ENCODE measurements at places on chromosomes 12 and 14.

DNA sequence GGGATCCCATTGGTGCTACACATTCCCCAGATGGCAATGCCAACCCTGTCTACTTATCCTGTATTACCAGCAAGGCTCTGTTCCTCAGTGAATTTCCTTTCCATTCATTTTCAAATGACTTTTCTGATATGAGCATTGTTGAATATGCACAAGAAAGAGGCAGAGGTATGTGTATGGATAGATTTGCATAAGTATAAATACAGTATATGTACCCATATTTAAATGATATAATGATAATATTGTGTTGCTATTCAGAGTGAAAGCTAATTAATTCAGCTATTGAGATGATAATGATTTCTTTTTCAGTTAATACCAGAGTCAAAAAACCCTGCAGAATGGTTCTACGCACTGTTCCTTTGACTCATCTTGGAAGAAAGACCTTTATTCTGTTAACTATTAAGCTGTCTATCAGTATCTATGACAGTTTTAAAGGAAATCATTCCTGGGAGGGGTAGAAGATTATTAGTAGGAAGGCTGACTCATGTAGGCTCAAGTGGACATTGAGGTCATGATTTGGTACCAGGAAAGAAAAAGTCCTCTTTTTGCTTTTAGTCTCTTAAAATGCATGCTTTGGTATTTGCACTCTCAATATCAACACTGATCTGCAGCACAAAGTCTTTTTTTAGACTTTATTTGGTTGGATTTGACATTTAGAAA is 44.9 kb upstream of the GAS2L3 start:
- no peak for DNase-seq

- DNase-seq: no peak
Measured at GRCh38 chr14:54579621-54580020, 12.7 kb downstream of the SAMD4A start.

DNA sequence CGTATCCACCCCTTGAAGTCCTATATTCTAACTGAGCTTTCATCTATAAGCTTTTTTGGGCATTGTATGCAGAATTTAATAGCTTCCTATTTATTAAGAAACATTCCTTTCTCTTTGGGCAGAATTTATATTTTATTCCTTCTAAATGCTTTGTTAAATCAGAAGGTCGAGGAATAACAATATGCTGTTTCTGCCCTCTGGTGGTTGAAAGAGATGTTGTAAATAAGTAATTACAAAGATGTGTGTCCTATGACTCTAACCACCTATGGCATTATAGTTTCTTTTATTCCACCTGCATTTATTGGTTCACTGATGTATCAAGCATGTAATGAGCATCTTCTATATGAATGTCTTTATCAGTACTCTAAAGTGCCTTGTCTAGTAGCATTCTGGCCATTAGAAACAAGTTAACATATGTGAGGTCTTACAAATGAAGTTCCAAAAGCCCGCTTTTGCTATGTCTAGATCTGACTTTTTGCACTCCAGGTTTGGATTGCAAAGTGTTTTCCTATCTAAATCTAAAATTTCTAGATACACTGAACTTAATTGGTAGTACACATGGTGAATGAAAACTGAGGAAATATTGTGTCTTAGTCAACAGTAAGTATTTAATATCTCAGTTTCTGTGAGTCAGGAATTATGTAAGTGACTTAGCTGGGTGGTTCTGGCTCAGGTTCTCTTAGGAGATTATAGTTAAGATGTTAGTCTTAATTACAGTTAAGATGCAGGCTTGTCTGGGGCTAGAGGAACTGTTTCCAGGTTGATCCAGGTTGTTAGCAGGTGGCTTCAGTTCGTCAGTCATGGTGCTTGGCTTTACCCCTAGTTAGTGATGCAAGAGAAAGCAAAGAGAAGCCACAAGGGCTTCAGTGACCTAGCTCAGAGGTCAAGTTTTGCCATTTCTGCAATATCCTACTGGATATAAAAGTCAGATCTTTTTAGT is 57.5 kb downstream of the PLEKHA5 start:
- no peak for DNase-seq

GRCh38 chr12:100789146-100789545 is 5.4 kb upstream of the ANO4 start:
- DNase-seq: no peak

DNA sequence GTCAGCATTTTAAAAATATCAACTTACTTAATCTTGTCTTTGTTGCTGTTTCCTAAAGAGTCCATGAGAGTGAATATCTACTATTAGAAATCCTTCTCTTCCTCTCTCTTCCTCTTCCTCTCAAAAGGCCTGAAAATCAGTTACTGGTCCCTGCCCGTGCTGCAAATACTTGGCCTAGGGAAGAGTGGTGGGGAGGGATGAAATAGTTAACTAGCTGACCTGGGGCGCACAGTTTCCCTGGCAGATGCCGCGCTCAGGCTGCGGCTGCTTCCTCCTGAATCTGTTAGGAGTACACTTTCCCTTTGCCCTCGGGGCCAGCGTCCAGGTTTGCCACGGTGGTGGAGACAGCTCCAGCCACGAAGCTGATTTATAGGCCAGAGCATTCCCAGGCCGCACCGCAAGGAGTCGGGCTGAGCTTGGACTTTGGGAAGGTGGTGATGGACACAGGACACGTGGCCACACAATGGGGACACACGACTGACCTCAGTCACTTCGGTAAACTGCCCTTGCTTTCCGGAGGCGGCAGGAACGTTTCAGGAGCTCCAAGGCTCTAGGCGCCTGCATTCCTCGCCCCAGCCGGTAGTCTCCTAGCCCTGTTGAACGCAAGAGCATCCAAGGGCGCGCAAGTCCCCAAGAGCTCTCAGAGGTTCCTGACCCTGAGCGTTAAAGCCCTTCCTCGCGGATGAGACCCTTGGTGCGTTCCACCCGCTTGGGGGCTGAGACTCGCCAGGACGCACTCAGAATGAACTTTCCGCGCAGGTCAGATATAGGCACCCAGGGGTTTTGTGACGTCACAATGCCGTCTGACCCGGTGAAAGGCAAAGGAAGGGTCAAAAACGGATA is 7.1 kb upstream of the ASCL1 start:
- no peak for DNase-seq

DNA sequence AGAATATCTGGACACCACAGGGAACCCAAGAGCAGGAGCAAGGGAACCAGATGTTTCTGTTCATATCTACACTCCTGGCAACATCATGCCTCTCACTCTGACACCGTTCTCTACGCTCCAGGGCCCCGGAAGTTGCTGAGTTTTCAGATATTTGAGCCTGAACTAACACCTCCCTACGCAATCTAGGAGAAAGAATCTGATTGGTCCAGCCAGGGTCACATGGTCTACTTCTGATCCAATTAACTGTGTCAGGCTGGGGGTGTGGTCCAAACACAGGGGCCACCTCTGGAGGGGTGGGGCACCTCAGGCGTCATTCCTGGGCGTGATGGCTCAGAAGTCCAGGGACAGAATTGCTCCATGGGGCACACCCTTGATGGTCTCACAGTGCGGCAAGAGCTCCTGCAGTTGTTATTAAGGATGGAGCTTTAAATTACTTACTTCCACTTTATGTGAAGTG is 165.5 kb downstream of the PTPN11 start:
- DNase-seq: no peak

DNA sequence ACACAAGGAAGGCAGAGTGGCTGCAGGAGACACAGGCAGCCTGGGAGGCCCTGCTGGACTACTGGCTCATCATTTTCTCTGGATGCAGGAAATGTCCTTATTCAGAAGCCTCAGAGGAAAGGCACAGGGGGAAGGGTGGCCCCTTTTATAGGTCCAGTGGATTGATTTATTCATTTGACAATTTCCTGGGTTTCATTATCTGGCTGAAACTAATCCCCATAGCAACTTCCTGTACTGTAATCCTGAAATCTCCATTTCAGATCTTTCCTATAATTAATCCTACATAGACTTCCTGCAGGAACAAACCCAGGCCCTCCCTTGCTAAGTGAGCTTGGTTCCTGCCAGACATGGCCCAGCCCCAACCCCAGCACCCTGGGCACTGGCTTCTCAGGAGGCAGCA is 23.0 kb downstream of the KRT76 start:
- DNase-seq: no peak

DNA sequence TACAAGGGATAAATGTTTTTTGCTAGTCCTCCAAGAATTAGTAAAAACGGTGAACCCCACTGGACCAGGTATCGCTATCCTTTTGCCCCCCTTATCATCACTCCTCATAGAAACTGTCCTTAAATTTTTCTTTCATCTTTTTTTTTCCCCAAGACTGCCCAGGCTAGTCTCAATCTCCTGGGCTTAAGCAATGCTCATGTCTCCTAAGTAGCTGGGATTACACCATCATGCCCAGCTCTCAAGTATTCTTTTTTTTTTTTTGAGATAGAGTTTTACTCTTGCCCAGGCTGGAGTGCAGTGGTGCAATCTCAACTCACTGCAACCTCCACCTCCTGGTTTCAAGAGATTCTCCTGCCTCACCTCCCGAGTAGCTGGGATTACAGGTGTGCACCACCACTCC is 9.7 kb downstream of the IRF2BPL start:
- no peak for DNase-seq

All from NK-92 treated with Interleukin-12 subunit alpha and Interleukin-12 subunit beta, amount 100 ng/mL, for 24 hours (cell line).